ENCODE measurements at places on chromosomes 7 and 10.

GRCh38 chr10:124323111-124323725 lies 95.5 kb downstream of the OAT start:
- DNase-seq = no peak

- no peak for DNase-seq
Observed at GRCh38 chr7:95421847-95422444, 12.9 kb downstream of the PON2 start.

DNA sequence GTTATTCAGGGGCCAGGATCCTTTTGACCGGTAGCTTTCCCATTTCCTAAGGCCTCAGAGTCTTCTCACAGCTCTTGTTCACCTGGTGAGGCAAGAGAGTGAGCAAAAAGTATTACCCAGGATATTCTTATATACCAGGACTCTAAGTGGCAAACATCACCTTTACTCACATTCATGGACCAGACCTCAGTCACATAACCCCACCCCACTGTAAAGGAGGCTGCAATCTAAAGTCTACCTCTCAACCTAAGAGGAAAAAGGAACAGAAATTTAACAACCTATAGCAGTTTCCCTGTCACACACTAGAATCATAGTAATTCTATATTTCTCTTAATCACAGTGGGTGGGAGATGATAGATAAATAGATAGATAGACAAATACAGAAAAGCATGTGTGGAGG lies 176.0 kb upstream of the PTPRZ1 start:
- DNase-seq = no peak

DNA sequence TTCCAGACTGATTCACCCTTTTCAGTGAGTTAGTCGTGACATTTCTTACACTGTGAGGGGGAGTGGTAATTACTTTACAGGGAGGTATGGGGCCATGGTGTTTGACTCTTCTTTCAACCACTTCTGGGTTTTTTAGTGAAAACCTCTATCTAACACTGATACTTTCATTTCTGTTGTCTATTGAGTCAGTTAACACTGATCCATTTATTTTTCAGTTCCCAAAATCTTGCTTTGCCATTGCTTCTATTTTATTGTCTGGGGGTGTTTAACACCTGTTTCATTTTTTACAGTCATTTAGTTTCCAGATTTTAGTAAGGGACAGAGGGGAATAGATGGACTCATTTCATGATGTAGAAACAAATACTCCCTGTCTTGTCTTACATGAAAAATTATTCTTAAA lies 61.5 kb downstream of the HELLS start:
- DNase-seq = no peak

- DNase-seq = no peak
Observed at GRCh38 chr7:12357508-12357907, 46.2 kb downstream of the VWDE start.

- DNase-seq = no peak
Observed at GRCh38 chr10:101851411-101852116, 8.0 kb upstream of the KCNIP2 start.

DNA sequence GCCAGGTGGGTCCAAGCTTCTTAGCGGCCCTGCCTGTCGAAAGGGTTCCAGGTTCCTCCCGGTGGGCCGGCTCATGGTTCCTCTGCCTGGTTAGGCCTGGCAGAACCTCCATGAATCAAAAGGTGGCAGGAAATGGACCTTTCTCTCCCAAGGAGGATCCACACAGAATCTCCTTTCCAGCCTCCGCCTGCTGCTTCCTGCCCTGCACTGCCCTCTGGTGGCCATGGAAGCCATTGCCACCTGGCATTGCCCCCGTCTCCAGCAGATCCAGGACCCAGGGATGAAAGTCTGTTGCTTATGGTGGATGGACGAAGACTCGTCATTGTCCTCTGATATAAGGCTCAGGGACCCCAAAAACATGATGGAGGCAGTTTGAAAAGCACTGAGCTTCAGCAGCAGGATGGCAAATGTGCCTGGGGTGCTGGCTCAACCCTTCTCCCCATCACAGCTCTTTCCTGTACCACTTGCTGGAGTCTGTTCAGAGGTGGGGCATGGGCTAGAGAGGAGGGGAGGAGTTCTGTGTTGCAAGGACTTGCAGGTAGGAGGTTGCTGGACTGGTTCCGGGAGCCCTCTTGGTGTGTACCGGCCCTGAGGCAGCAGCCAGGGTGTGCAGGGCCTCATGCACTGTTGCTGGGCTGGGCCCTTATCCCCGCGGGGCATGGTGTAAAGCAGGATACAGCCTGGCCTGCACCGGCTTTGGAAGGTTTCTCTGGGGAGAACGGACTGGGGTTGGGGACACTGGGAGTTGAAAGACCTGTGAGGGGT lies 11.3 kb upstream of the INMT start:
- DNase-seq = peak; percentile 70

- DNase-seq = no peak
Observed at GRCh38 chr10:28564905-28565304, 32.0 kb downstream of the WAC start.

DNA sequence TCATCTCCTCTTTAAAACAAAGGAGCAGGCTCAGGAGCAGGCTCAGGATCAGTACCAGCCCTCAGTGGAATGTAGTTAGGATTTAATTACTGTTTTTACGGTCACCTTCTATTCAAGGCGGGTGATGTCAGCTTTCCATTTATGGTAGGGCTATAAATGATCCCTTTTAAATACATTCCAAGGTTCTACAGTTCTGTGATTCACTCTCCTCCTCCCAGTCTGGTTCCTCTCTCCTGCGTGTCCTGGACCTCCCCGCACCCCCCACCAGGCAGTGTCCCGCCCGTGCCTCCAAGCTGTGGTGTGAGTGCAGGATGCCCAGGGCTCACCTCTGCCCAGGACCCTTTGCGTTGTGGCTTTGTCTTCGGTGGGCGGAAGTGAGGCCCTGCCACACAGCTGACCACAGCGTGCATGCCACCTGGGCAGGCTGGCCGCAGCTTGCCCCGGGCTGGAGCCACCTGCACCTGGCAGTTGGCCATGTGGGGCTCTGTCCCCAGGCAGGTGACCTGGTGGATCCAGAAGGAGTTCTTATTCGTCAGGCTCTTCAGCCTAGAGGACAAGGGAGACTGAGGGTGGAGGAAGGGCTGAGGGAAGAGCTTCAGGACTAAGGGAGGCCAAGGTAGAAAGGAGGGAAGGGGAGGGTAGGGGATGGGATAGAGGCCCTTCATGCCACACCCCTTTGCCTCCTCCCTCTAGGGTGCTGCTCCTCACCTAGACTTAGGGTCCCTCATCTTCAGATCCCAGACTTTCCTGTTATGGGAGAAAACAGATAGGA lies 9.1 kb downstream of the LOXL4 start:
- no peak for DNase-seq

DNA sequence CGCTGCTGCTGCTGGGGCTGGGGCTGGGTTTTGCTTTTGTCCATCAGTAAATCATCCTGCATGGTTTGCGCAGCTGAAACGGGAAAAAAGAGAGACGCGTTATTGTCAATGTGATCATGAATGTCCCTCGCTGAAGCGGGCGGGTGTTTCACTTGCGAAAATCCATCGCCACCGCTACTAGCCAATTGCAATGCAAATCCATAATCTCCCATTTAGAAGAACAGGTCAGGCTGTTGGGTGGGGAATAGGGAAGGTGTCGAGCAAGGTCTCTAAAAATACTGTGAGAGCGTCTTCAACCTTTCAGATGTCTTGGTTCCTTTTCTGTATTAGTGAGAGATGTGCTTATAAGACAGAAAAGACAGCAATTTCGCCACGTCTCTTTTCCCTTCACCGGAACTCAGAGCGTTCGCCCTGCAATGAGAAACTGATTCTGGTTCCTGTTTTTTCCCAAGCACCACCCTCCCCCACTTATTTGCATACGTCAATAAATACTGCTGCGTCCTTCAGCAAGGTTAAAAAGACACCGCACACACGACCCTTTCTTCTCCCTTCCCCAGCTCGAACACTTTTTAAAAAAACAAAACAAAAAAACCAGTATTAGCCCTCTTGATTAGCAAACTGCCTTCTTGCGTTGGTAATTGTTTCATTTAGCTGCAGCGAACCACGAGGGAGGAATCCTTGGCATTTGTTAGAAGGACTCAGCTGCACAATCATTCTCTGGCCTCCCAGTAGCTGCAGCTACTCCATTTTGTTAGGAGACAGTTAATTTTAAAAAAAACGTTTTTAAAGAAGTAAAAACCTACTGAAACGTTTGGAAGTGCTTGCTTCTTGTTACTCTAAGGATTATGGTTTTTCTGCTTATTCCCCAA lies 50.4 kb downstream of the CPEB3 start:
- DNase-seq = no peak

GRCh38 chr7:114310345-114311110 lies 104.1 kb upstream of the FOXP2 start:
- no peak for DNase-seq

GRCh38 chr10:14696821-14697220 lies 77.9 kb downstream of the FAM107B start:
- DNase-seq = no peak

DNA sequence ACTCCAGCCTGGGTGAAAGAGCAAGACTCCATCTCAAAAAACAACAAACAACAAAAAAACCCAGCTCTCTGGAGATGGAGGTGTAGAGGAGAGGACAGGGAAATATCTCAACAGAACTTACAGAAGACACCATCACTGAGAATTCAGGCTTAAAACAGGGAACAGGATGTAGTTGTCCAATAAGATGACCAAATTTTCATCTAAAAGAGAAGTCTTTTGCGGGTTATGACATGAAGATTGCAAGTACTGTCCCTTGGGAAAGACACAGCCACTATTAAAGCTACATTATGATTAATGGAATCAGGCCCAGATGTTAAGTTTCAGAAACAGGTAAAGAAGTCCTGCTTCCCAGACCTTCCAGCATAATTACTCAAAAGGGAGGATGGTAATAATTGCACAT lies 235.2 kb upstream of the NRP1 start:
- no peak for DNase-seq

DNA sequence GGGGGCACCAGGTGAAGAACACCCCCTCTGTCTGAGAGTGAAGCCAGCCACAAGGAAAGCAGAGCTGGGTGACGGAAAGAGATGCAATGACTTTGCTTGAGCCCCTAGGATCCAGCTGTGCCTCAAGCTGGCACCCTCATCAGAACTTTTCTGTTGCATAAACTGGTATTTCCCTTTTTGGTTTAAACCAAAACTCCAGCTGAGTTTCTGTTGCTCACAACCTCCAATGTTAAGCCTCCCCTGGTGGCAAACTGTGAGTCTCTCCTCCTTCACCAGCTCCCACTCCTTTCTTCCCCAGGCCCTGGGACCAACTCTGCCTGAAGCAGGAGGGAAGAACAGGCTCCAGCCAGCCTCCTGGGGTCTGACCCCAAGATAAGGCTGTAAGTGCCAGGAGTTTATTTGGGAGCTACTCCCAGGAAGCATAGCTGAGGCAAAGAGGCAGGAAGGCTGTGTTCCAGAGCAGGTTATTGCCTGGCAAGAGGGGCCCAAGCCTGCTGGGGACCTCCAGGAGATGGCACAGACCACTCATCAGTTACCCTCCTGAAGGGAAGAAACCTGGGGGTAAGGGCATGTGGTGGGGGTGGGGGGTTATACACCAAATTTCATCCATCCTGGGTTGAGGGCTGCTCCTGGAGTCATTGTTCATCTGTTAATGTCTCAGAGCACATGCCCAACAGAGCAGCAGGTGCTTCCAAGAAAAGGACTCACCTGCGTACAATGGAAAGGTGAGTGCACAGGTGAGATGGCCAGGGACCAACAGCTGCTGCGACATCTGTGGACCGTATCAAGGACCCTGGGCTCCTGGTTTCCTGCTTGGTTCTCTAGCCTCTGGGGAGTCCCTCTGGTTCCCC lies 73.3 kb upstream of the NANOS1 start:
- no peak for DNase-seq

- DNase-seq = no peak
Observed at GRCh38 chr7:29955799-29956486, 33.7 kb downstream of the SCRN1 start.

- no peak for DNase-seq
Observed at GRCh38 chr10:108439397-108439796, 1274.9 kb upstream of the SORCS1 start.

DNA sequence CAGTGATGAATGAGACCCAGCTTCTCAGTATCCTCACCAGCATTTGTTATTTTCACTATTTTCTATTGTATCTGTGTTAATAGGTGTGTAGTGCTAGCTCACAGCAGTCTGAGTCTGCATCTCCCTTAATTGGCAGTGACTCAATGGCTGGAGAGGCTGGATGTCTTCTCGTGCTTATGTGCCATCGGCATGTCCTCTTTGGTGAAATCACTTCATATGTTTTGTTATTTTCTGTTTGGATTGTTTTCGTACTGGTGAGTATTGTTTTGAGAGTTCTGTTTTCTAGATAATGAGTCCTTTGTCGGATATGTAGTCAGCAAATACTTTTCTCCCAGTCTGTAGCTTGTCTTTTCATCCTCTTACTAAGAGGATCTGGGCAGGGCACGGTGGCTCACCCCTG lies 66.1 kb downstream of the AMZ1 start:
- no peak for DNase-seq

GRCh38 chr10:104337521-104337984 lies 712 bp downstream of the ITPRIP start:
- no peak for DNase-seq

- DNase-seq = no peak
Observed at GRCh38 chr10:35579726-35580422, 25.3 kb upstream of the GJD4 start.

- no peak for DNase-seq
Observed at GRCh38 chr7:95028683-95029082, 121.3 kb downstream of the PPP1R9A start.

GRCh38 chr10:18005781-18006456 lies 54.2 kb downstream of the SLC39A12 start:
- no peak for DNase-seq

DNA sequence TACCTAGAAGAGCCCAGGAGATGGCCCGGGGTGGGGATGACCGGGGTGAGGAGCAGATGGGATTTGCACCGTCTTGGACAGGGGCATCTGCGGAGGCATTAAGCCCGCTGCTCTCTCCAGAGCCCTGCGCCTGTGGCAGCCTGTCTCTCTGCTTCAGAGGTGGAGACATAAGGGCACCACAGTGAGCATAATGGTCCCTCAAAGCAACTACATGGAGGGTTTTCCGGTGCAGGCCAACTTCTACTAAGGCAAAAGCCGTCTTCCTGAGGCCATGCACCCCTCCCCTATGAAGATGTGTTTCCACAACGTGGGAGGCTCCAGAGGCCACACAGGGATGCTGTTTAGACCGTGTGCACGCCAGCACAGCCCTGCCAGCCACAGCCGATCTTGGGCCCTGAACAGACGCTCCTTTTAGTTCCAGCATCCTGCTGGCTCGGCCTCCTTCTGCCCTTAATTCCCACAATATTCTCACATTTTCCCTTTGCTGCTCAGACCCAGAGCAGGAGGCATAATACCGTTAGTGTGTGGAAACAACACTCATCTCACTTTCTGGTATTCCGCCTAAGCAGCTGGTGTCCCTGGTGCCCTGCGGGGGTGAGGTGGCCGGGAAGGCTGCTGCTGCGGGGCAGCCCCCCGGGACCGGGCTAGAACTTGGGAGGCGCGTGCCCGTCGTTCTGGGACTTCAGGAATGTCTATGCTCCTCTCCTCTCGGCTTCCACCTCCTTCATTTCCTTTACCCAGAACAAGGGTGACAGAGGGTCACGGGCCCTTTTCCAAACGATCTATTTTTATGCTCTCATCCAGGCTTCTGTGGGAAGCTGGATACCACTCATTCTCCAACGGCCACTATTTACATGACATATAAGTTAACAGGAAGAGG lies 266.9 kb downstream of the TNS3 start:
- DNase-seq = no peak

All from stimulated activated CD4-positive, alpha-beta T cell treated with anti-CD3 and anti-CD28 coated beads, Interleukin-1b, Interleukin-23, amount 100 ng/mL, for 4 hours (primary cell).